Metanephros (tissue), 2 donors: ENCODE measurements at places on chromosomes 3 and 15. TPM values are rescaled to one million over a fixed set of nuclear protein-coding genes. Genes with fewer than 3 reads are reported as not detected.

The WNT7A gene
- total RNA-seq: not detected

The RTP1 gene
- total RNA-seq: not detected

The THAP10 gene
- total RNA-seq: 2.8 TPM

The HTR3E gene
- total RNA-seq: not detected

The IGDCC3 gene
- 4.1 TPM for total RNA-seq

The MCTP2 gene
- 21.3 TPM for total RNA-seq

The PLA1A gene
- 3.9 TPM for total RNA-seq

The SLC22A13 gene
- total RNA-seq: 6.1 TPM

The ECE2 gene
- total RNA-seq: not detected

The SLC2A2 gene
- 15.0 TPM for total RNA-seq

The CASR gene
- total RNA-seq: 24.4 TPM

The ADAMTSL3 gene
- total RNA-seq: 11.9 TPM

The FGF12 gene
- total RNA-seq: 3.6 TPM

The PSTPIP1 gene
- 14.6 TPM for total RNA-seq

The ONECUT1 gene
- not detected for total RNA-seq
